Stimulated activated CD8-positive, alpha-beta memory T cell treated with anti-CD3 and anti-CD28 coated beads, Interleukin-15, amount 100 ng/mL, for 4 hours (primary cell): ENCODE measurements at places on chromosomes 6 and 20.

DNA sequence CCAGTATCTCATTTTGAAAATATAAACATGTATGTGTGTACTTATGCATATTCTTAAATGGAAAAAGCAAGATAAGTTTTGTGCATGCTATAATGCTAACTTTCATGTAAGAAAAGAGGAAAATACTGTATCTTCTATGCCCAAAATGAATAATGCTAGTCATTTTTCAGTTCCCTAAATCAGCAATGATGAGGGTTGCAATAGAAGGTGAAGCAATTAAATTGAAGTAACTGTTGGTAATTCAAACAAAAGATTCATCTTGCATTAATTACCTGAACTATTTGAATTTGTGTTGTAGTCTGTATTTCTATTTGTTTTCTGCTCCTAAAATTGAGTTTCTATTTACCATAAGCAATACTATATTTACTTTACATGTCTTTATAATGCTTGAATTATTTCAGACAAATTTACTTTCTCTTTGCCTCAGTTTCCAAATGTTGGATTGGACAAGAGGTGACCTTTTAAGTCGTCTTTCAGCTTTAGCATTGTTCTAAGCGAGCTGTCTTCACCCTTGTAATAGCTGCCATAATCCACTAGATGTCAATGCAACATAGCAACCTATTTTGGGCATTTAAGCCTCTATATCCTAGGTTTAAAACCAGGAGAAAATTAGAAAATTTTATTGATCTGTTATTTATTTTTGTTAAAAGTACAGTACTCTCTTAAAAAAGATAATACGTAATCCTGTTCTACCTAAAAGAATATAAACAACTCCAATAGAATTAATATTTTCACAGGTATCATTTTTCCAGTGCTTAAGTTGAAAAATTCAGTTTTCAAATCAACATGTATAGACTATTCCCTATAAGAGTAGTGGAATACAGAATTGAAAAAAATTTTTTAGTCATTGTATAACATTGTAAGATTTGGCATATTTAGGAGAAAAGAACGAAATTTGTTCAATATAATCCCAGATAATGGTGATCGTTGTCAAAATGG, 52.3 kb upstream of the IFNGR1 start:
- DNase-seq = no peak

DNA sequence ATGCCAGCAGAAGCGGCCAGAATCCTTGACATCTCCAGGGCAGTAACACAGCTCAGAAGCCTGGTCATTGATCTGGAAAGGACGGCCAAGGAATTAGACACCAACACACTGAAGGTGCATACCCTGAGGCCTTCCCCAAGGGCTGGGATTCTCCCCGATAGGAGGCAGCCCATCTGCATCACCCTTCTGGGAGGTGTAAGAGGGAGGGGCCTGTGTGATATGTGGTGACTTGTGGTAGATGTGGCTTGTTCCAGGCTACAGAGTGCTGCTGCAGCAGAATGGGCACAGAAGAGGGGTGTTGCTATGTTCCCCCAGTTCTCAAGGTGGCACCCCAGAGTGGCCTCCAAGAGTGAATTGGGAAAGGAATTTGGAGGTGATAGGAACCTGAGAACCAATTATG, 11.2 kb downstream of the TRIM40 start:
- DNase-seq = no peak

DNA sequence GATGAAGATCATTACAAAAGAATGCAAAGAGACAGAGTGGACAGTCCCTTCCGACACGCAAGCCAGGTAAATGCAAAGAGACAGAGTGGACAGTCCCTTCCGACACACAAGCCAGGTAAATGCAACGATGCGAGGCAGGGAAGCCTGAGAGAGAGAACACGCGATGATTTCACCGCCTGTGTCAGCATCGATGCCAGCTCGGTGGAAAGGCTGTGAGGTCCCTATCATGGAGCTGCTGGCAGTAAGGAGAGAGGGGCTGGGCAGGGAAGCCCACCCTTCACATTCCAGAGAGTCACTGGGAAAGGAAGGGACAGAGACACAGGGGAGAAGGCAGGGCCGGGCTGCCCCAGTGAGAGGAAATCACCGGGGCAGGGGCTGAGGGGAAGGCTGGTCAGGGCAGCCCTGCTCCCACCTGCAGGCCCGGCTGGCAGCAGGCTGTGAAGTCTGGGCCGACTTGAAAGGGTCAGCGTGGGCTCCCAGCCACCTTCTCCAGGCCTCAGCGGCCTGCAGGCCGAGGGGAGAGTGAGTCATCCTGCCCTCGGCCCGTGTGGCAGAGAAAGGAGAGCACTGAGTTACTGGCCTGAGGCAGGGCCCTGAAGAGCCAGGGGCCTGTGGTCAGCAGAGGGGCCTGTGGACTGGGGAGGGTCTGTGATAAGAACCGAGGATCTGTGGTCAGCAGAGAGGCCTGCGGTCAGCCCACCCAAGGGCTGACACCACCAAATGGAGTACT, 80.4 kb downstream of the DACT2 start:
- no peak for DNase-seq

DNA sequence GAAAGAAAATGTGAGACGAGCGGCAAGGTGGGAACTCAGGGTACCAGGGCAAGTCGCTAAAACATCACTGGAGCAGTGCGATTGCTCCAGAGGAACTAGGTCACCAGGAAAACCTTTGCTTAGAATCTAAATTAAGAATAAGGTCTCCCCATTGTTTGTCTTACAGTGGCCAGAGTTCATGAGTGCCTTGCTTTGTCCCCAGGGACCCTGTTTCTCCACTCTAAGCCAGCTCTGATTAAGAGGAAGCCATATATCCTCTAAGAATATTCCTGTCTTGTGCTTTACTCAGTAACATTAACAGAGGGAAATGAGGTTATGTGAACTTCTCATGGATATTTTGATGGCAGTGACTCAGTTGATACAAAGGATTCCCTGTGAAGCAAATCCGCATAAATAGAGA, 305.8 kb downstream of the CD83 start:
- no peak for DNase-seq

DNA sequence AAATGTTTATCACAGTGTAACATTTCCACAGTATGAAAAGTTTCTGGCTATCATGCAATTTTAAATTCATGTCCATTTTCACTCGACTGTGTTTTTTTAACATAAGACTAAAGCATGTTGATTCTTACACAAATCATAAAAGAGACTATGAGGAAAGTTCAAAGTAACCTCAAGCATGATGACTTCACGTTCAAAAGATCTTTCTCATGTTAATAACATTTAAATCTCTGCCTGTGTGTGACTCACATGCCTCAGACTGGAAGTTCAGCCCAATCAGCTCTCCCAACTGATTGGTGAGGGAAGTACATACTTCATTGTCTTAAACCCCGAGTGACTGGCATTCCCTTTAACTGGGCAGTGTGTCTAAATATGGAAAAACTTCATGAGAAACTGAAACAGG, 37.4 kb downstream of the ATXN1 start:
- DNase-seq = no peak

- no peak for DNase-seq
Observed at GRCh38 chr6:51283723-51284355, 465.2 kb downstream of the TFAP2B start.
